ENCODE measurements at places on chromosomes 2 and 18. TPM values are rescaled to one million over a fixed set of nuclear protein-coding genes. Genes with fewer than 3 reads are reported as not detected.

Gene FSIP2
- 0.22 TPM for total RNA-seq

Gene GCG
- not detected for total RNA-seq

Gene TLX2
- 3.8 TPM for total RNA-seq

Gene CTAGE1
- total RNA-seq: not detected

Gene RGPD4
- not detected for total RNA-seq

Gene DSC2
- 13.9 TPM for total RNA-seq

Gene STEAP3
- 26.3 TPM for total RNA-seq

Gene RASGRP3
- total RNA-seq: 0.10 TPM

Gene ACVR1C
- total RNA-seq: 0.04 TPM

Gene EML6
- 3.7 TPM for total RNA-seq

Gene C1QL2
- total RNA-seq: not detected

GRCh38 chr2:138632066-138632620, 130.6 kb downstream of the SPOPL start:
- DNase-seq: no peak

- no peak for DNase-seq
These were observed 14.0 kb downstream of the SMARCAL1 start for GRCh38 chr2:216426166-216426777.

- no peak for DNase-seq
These were observed 21.9 kb downstream of the HJURP start for GRCh38 chr2:233832414-233832813.

- DNase-seq: no peak
These were observed 94.0 kb downstream of the GLI2 start for GRCh38 chr2:120829633-120830025.

DNA sequence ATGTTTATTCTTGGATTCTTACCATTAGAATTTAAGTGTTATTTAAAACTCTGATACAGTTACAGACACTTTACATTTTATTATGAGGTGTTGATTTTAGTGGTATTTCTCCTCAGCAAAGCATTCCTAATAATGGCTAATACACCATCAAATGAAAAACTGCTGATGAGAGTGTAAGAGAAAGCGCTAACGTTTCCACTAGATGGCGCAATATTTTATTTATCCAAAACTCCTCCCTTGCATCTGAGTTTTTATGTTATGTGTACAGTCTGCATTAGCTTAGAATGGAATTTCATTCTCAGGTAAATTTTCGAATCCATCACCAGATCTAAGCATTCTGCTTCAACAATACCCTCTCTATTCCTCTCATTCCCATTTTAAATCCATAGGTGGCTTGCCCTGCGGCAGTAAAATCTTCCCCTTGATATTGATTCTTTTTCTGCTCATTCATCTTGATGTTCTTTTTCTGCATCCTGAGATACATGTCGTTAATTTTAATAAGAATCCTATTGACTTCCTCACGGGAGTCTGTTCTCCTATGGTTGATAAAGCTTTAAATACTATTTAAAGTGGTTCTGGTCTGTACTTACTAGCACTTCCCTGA, 53.9 kb downstream of the PRKRA start:
- no peak for DNase-seq

- DNase-seq: no peak
These were observed 358.9 kb downstream of the HRH4 start for GRCh38 chr18:24819141-24819890.

DNA sequence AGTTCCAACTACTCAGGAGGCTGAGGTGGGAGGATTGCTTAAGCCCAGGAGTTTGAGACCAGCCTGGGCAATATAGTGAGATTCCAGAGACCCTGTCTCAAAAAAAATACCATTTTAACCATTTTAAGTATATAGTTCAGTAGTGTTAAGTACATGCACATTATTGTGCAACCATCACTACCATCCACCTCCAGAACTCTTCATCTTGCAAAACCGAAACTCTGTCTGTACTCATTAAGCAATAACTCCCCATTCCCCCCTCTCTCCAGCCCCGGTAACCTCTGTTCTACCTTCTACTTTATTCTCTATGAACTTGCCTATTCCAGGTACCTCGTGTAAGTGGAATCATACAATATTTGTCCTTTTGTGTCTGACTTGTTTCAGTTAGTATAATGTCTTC, 86.4 kb downstream of the GFPT1 start:
- no peak for DNase-seq

DNA sequence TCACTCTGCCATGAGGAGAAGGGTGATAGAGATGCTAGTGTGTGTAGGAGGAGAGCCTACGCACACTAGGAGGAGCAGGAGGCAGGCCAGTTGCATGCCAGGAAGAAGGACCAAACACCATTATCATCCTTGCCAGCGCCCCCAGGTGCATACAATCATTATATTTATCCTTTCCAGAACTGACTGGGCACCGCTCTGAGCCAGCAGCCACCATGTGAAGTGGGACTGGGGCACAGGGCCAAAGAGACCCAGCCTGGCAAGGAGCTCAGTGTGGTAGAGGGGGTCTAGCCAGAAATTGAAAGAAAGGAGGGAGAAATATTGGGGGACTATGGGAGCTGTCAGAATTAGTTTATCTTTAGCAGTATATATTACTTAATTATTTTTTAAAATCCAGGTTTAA, 8.3 kb upstream of the GPR148 start:
- DNase-seq: no peak

DNA sequence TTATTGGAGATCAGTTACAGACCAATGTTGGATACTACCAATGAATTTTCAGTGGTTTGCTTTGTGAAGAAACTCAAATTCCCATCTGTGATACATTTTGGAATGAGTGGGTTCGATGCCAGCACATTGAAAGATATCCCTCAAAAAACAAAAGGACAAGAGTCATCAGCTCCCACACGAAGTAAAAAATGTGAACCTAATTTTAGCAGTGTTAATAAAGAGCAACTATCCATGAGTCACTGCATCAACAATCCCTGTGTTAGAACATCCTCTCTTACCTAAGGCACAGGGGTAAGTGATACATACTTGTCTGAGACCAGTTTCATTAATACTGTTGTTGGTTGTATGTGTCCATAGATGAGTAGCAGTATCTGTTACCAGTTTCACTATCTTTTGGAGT, 551.8 kb upstream of the SOX11 start:
- no peak for DNase-seq

GRCh38 chr2:143071185-143071876, 57.9 kb upstream of the ARHGAP15 start:
- peak; percentile 19 for DNase-seq

- DNase-seq: peak; percentile 41
These were observed 221.8 kb downstream of the ANAPC1 start for GRCh38 chr2:111662039-111662770.

GRCh38 chr2:85525567-85525966, 13.4 kb upstream of the MAT2A start:
- DNase-seq: no peak

DNA sequence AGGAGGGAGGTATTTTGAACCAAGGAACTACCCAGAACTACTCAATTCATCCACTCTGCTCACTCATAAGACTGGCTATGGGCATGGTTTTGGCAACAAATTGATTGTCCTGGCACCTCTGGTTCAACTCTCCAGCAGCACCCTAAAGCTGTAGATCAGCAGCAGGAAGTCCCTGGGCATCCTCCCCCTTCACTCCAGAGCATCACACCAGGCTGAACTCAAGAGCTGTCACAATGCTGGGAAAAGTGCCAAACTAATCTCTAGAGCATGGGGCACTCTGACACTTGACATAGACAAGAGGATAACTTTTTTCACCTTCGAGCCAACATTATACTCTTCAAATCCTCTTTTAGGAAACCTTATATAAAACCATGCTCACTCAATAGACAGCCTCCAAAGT, 154.1 kb upstream of the RBBP8 start:
- DNase-seq: no peak

DNA sequence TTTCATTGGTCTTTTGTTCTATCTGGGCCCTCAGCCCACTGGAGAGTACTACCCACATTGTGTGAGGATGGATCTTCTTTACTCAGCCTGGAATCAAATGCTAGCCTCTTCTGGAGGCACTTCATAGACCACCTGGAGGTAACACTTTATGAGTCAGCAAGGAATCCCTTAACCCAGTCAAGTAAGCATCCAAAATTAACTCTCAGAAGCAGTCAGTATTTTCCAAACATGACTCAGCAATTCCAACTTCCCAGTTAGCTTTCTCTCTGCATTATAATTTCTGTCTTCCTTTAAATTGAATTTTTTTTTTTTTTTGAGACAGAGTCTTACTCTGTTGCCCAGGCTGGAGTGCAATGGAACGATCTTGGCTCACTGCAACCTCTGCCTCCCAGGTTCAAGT, 142.7 kb downstream of the ACKR3 start:
- no peak for DNase-seq

- no peak for DNase-seq
These were observed 29.1 kb downstream of the MTCL1 start for GRCh38 chr18:8734496-8734895.

DNA sequence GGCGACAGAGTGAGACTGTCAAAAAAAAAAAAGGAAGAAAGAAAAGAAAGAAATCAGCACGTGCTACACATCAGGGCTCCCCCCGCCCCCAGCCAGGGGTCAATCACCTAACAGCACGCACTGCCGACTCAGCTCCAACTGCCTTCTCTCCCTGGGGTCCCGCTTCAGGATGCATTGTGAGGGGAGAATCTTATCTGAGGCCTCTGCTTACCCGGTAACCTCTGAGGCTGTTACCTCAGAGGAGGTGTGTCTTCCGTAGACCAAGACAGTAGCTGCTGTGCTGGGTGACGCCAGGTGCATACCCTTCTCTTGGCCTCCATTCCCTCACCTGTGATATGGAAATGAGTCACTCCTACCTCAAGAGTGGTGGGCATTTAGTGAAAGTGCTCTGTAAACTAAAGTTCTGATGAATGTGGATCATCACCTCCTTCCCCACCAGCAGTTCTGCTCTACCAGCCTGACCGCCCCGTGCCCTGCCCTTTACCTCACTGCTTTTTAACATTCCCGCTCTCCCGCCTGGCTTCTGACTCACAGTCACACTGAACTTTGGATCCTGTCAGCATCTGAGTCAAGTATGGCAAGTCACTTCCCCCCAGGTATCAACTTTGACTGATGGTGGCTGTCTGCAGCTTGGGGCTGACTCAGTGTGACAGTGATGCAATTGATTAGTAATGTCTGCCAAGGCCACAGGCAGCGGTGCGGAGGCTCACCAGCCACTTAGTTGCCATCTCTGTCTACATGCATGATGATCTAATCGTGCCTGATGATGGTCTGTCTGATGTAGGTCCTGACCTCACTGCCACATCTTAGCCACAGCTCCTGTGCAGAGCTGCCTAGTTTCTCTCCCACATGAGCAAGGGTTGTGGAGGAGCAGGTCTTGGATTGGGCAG, 20.1 kb downstream of the ARID5A start:
- DNase-seq: peak; percentile 88

- DNase-seq: no peak
These were observed 467.7 kb downstream of the EPHA4 start for GRCh38 chr2:221104361-221104811.

GRCh38 chr2:175957845-175958244, 44.2 kb downstream of the LNPK start:
- no peak for DNase-seq

- no peak for DNase-seq
These were observed 43.2 kb downstream of the C2orf76 start for GRCh38 chr2:119323459-119323858.

Measured in PC-9 (cell line).